ENCODE measurements at places on chromosomes 12 and 14. TPM values are rescaled to one million over a fixed set of nuclear protein-coding genes. Genes with fewer than 3 reads are reported as not detected.

GRCh38 chr12:26800858-26801257 is 32.1 kb downstream of the ITPR2 start:
- DNase-seq: no peak

- DNase-seq: no peak
Observed at GRCh38 chr12:51726931-51727330, 121.6 kb downstream of the FIGNL2 start.

DNA sequence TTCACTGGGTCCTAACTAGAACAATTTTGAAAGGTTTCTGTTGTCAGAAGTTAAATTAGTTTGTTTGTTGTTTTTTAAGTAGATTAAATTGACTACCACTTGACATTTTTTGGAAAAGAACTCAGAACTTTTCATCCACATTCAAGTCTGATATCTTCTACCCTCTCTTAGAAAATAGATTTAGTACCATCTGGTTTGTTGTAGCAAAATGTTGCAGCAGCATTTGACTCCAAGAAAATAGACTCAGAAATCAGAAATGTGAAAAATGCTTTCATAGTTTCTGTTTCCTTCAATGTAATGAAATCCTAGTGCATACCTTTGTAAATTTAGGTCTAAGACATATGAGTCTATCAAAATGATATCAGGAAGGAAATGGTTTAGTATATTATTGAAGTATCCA is 256.3 kb upstream of the CLEC14A start:
- DNase-seq: no peak

- no peak for DNase-seq
Observed at GRCh38 chr14:21256539-21257393, 12.5 kb downstream of the HNRNPC start.

KRT75 gene
- total RNA-seq: not detected

NKX2-1 gene
- 0.26 TPM for total RNA-seq

- no peak for DNase-seq
Observed at GRCh38 chr12:64059685-64060084, 162.4 kb downstream of the KICS2 start.

KCNC2 gene
- total RNA-seq: not detected

NOVA1 gene
- total RNA-seq: 18.7 TPM

DNA sequence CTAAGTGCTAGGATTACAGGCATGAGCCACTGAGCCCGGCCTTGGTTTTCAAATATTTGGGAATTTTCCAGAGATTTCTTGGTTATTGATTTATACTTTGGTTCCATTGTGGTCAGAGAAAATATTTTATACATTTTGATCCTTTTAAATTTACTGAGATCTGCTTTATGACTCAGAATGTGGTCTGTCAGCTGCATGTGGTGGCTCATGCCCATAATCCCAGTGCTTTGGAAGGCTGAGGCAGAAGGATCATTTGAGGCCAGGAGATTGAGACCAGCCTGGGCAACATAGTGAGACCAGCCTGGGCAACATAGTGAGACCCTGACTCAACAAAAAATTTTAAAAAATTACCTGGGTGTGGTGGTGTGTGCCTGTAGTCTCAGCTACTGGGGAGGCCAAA is 49.8 kb downstream of the ADCK1 start:
- no peak for DNase-seq

- DNase-seq: peak; percentile 85
Observed at GRCh38 chr14:21038441-21039422, 3.4 kb upstream of the RNASE7 start.

DNA sequence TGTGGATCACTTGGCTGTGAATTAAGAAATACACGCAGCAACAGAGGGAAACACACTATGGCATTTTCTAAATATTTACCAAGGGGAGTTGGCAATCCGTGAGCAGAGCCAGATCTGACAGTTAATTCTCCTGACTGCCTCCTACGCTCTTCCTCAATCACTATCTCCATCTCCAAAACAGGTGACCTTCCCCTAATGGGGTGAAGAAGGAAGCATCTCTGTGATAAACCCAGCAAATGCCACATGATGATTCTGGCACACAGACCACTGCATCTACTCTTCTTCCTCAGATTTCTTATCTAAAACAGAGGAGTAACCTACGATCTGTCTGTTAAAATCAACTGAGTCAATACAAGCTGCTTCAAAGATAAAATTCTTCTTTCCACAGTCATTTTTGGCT is 4.4 kb downstream of the SPTB start:
- no peak for DNase-seq

GRCh38 chr12:4824380-4824779 is 85.3 kb upstream of the KCNA1 start:
- DNase-seq: no peak

GRCh38 chr14:76205708-76206107 is 54.0 kb downstream of the GPATCH2L start:
- DNase-seq: no peak

TTC9 gene
- total RNA-seq: 8.1 TPM

WNT1 gene
- 0.29 TPM for total RNA-seq

- DNase-seq: peak; percentile 87
Observed at GRCh38 chr14:64726585-64726890, 22.3 kb downstream of the PLEKHG3 start.

GRCh38 chr12:113136128-113136989 is 798 bp upstream of the RASAL1 start:
- no peak for DNase-seq

- DNase-seq: peak; percentile 91
Observed at GRCh38 chr12:52207895-52208294, 16.1 kb upstream of the KRT80 start.

GRCh38 chr14:49770212-49770817 is 2.4 kb downstream of the KLHDC2 start:
- peak; percentile 76 for DNase-seq

DNA sequence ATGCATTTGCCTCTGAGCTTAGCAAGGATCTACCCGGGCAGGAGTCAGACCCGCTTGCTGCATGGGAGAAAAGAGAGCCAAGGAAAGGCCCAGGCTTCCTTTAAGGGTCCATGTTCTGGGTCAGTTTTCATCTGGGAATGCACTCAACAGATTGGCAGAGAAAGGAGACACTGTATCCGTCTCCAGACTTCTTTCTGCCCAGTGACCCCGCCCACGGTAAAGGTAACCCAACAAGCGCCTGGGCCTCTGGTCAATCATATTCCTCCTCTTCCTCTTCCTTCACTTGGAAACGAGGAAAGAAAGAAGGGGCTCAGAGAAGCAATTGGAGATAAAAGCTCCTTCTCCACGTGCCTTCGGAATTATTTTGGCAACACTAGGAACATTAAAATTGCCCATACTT is 27.1 kb upstream of the TCP11L2 start:
- DNase-seq: no peak

DNA sequence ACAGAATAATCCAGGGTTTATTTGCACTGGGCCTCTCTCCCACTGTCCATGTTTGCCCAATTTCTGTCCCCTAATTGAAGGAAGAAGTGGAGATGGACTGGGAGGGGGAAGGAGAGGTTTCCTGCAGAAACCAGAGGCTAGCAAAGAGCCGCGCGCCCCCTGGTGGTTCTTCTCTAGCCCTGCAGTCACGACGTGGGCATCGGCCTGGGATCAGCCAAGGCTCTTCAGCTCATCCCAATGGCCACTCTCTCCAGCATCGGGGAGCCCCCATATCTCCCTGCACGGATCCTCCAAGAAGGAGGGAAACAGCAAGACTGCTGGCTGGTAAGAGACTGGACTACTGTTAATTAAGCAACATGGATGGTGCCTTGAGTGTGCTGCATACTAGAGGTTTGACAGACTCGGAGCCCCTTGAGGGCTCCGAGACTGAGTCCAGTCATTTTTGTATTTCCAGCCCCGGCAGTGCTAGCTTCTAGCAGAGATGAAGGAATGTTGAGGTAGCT is 18.7 kb downstream of the ZBTB39 start:
- peak; percentile 79 for DNase-seq

GRCh38 chr12:95582230-95583058 is 31.2 kb upstream of the USP44 start:
- DNase-seq: no peak

DNA sequence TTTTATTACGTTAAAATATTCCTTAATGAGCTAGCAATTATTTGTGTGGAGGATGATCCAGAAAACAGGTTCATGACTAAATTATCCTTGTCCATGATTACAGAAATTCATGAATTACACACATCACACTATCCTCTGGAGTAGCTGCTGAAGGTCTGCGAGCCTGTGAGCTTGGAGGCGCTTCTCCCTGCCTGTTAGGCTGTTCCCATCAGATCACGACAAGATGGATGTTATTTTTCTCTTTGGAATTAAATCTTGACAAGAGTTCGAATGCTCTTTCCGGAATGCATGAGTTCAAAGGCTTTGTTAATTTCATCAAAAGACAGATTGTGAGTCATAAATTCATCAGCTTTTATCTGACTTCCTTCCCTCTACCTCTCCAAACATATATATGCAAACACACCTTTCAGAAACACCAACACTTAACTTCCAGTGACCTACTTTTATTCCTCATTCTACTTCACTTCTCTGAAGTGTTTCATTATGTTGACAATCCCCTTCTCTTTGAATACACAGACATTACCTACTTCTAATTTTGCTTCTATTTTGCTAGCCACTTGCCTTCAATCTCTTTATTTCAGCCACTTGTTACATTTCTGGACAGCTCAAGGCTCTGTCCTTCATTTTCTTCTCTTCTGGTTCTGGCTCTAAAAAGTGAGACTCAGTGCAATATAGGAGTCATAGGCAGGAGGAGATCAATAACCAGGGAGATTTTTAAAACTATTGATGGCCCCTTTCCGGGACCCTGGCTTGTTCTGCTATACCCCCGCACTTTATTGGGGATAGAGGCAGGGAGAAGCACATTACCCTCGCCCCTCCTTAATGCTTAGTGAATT is 274.6 kb downstream of the BTG1 start:
- DNase-seq: no peak

GRCh38 chr14:94646066-94646465 is 33.9 kb downstream of the SERPINA3 start:
- DNase-seq: no peak

- no peak for DNase-seq
Observed at GRCh38 chr12:10617863-10618262, 4.5 kb upstream of the MAGOHB start.

GRCh38 chr14:32251530-32251929 is 48.5 kb upstream of the RNU6-8 start:
- no peak for DNase-seq

DNA sequence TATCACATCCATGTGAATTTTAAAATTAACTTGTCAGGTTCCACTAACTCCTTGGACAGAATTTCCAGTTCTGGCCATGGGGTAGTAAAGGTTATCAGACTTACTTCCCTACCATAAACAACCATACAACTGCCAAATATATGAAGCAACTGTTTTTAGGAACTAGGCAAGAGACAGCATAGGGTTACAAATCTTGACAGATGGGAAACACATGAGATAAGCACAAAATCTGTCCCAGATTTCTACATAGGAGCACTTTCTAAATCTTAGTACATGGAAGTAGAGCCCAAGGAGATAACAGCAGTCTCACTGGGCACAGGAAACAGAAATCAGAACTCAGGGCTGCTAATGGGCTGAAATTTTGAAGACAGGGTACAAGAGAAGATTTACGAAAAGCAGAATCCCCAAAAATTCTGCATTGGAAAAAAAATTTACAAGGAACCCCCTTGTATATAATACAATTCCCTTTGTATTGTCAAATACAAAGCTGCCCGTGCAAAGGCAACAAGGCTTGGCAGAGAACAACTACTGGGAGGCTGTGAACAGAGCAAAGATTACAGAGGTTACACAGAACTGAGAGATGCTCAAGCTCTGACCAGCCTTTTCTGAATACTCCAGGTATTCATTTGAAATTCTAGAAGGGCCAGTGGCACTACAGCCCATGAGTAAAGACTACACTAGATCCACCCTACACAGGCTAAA is 43.2 kb downstream of the GALNT4 start:
- no peak for DNase-seq

DNA sequence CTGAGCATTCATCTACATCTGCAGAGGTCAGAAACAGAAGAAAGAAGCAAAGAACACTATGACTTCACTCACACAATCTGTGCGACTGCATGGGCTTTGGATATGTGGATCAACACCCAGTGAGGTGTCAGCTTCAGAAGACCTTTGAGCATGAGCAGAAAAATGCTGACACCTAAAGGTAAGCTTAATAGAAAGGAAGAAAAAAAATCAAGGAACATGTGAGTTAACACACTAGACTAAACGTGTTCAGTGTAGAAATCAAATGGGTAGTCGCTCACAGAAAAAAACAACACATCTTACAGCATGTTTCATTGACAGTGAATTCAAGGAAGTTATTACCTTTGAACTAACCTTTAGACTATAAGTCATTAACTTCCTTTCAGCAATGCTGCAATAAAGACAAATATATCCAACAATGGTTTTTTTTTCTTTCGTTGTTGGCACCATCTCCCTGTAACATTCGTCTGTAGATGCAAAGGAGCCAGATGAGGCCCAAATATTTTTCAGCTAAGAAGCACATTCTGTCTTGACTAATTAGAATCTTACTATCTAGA is 30.9 kb downstream of the RTRAF start:
- no peak for DNase-seq

- no peak for DNase-seq
Observed at GRCh38 chr12:76006028-76006925, 25.3 kb downstream of the PHLDA1 start.

DNA sequence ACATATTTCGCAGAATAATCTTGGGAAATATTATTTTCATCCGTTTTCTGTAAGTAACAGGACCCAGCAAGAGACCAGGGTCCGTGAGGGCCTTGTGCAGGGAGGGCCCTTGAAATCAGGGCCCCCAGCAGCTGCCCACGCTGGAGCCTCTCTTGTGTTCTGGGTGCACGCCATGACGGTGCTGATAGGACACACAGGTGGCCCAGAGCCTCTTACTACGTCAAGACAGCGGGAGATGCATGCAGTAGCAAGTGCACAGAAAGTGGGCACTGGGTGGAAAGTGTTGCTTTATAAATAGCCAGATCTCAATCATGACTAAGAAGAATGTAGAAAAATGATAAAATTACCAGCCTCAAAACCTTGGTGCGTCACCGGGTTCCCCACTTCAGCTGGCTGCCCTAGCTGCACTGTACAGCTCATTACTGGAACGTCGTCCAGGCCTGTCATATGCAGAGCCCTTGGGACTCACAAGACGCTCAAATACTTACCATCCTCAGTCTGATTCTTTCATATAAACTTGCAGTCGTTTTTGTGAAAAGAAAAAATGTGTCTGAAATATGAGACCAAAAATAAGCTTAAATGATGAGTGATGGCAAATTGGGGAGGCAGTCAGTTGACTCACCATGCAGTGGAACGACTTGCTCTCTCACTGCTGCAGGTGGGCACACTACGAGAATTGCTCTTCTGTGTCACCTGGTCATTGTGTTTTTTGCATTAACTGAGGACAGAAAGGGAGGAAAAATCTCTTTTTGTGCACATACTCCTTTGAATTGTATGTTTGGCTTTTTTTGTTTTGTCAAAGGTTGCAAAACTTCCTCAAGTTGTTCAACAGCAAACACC is 68.2 kb downstream of the DDX51 start:
- DNase-seq: no peak

GRCh38 chr12:94725375-94726168 is 75.2 kb upstream of the TMCC3 start:
- no peak for DNase-seq

HOXC6 gene
- total RNA-seq: 0.26 TPM

DNA sequence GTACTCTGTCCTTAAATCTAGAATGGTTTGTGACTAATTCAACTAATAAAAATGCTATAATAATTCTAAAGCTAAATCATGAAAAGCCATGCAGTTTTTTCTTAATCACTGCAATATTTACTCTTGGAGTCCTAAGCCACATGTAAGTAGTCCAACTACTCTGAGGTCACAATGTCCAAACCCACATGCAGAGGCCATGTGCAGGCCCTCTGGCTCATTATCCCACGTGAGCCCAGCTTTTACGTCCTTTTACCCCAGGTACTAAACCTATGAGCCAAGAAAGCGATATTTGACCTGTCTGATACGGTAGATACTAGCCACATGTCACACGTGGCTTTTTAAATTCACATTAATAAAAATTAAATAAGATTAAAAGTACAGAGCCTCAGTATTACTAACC is 12.5 kb downstream of the TAS2R13 start:
- no peak for DNase-seq
